NCI-H2081 treated with DMSO at 0.1 percent for 48 hours (cell line): ENCODE measurements at places on chromosomes 2 and 18.

DNA sequence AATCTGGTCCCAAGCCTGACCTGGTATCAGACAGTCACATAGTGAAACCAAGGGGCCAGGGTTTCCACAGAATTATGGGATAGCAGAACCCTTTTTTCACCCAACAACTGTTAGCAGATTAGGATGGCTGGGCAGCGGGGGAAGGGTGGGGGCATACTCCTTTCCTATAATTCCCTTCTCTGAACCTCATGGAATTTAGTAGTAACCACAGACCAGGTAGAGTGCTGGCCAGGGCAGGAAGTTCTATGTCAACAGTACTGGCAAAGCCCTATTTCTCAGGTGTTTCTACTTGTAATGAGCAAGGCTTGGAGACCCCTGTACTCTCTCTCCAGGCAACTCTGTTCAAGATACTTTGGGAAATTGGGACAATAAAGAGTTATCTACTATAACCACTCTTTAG, 174.6 kb downstream of the THADA start:
- DNase-seq = no peak

- no peak for DNase-seq
Observed at GRCh38 chr2:220465700-220466099, 838.3 kb downstream of the SLC4A3 start.

GRCh38 chr2:16860627-16861026, 195.0 kb upstream of the CYRIA start:
- DNase-seq = no peak

DNA sequence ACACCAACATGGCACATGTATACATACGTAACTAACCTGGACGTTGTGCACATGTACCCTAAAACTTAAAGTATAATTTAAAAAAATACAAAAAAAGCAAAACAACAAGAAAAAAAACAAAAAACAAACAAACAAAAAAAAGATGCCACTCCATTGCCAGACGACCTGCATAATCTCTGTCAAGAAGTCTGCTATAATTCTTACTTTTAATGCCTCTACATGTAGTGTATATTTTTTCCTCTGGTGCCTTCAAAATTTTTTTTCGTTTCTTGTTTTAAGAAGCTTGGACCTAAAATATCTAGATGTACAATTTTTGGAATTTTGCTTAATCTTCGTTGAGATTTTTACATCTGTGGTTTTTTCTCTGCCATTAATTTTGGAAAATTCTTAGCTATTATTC, 235.6 kb upstream of the ZNF521 start:
- no peak for DNase-seq

DNA sequence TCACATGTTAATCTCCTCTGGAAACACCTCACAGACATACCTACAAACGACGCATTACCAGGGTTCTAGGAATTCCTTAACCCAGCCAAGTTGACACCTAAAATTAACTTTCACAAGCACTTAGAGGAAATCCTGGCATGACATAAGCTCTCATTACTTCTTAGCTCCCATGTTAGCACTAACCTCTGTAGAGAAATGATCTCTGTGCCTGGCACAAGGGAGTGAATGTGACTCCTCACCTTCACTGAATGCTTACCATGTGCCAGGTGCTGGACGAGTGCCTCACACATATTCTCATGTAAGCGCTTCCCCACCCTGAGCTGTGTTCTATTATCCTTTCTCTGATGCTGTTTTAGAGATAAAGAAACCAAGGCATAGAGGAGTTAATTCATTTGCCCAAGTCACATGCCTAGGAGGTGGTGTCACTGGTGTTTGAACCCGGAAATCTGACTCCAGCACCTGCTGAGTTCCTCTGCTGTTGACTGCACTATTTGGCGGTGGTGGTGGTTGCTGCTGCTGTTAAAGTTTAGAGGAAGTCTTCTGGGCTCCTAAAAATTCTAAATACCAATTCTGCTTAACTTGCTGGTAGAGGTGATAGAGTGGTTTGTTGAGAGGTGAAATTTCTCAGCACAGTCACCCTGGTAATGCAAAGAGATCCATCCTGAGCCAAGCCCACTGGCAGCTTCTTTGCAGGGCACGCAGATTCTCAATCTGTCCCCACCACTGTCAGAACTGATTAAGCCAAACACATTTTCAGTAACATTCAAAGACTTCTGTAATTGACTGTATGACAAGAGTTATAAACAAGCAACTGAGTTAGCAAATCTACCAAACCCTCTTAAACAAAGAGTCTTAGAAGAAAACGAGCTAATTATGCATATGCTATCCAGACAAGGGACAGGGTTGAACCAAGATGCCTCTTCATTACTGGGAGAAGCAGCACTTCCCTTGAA, 200.3 kb downstream of the CMPK2 start:
- no peak for DNase-seq

DNA sequence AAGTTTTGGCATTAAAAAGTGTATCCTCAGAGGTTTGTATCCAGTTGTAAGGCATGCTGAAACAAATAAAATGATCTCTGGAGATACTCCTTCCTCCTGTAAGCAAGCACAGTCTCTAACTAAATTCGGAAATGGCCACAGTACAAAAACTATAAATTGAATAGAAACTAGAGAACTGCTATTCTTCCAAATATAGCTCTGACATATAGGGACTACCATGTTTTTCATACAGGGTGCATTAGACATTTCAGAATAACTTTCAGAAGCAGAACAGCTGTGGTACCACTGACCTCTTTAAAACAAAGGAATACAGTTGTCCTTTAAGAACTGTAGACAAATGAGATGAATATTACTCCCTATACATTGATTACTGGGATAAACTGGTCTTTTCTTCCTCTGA, 568.5 kb downstream of the ARHGAP15 start:
- no peak for DNase-seq

- no peak for DNase-seq
Observed at GRCh38 chr2:7083580-7084509, 166.6 kb downstream of the RNF144A start.

DNA sequence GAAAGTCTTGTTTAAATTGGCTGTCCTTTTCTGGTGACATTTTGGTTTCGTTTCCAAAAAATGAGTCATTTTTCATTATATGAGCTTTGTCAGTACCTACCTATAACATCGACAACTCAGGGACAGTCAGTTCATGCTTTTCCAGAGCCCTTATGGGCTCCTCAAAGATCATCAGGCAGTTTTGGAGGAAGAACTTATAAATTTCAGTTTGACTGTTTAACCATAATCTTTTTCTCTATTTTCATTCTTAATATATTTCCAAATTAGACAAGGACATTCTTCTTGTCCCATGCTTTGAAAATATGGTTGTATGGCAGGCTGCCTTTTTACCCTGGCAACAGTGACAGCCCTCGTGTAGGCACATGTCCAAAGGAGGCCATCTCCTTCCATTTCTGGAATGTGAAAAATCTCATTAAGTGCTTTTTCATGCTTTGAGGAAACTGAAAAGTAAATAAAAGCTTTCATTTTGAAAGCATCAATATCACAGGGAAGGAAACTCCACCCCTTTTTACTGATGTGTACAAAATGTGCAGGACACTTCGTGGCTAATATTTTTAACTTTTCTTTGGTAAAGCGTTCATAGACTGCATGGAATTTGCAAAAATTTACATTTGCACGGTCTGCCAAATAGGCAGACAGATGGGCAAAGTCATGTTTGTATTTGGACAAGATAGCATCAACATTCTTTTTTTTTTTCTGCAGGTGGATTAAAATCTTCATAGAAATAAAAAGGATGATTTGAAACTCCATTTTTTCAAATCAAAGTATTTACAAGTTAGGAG, 7.2 kb upstream of the PROC start:
- DNase-seq = no peak

DNA sequence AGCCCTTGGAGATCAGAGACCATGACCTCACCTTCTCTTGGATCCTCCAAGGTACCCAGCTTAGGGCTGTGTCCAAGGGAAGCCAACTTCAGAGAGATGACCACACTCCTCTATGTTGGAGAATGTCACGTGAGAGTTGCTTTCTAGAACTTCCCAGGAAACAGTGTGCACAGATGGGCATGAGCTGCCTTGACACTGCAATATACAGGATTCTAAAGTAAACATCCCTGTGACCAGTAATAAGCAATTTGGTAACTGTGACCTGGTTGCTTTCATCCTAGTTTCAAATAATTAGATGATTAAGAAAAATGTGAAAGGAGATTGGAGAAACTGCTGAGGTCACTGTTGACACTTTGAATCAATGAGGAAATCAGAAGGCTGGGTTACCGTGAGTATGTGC, 181.1 kb upstream of the EPAS1 start:
- DNase-seq = no peak

DNA sequence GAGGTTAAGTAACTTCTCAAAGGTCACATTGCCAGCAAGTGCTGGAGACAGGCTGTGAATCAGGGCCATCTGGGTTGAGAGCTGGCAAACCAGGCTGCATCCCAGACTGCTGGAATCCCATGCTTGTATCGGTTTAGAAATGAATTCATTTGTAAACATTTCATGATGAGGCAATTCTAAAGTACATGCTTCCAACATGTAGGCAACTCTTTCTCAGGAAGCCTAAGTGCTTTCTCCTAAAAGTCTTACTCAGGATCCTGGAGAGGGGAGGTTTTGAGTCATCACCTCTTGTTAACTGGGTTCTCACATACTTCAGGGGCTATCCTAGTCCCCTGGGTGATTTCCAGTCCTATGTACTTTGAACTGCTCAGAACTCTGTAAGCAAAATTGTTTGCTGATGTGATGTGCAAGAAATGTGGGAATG, 416.5 kb downstream of the MEIS1 start:
- no peak for DNase-seq

DNA sequence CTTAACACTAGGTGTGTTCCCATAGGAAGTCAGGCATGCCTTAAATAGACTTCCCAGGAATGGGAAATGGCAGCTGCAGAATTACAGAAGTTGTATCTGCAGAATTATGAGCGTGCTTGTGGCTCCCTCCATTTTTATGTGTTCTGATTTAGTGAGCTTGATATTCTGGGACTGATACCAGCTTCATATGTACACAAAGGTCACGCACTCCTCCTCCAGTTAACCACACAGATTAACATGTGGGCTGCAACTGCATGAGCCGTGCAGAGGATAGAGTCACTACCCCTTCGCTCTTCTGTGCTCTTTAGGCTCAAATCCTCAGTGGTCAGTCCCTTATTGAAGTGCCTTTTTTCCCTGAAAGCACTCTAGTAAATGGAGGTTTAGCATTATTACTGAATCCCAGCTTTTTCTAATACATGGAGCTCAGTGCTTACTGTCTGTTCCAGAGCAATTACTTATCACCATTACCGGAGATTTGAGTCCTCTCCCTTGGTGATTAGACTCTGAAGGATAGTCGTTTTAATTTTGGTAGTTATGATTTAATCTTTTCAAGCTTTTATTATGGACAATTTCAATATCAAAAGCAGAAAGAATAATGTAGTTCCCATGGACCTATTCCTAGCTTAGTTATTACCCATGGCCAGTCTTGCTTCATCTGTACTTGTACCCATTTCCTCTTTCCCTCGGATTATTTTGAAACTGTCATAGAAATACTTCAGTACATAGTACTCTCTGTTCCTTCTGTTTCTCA, 238.3 kb downstream of the PRKCE start:
- DNase-seq = no peak

DNA sequence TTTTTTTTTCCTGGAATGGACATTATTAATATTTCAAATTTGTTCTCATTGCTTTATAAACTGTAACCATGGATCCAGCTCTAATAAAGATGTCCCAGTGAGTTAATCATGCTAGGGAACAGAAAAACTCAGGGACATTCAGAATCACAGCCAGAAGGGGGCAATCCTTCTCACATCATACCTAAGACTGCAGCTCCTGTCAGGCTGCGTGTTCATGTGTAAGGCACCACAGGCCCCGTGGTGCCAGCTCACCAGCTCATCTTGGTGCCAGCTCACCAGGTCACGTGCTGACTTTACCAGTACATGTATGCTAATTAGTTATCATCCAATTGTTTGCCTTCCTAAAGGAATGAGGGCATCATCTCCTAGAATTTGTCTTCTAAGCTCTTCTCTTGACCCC, 84.7 kb upstream of the NEDD4L start:
- DNase-seq = no peak

- DNase-seq = no peak
Observed at GRCh38 chr2:204046145-204046544, 109.6 kb downstream of the ICOS start.

- no peak for DNase-seq
Observed at GRCh38 chr2:191604154-191604553, 73.8 kb upstream of the NABP1 start.
